ENCODE measurements at places on chromosomes 2 and 18. TPM values are rescaled to one million over a fixed set of nuclear protein-coding genes. Genes with fewer than 3 reads are reported as not detected.

DNA sequence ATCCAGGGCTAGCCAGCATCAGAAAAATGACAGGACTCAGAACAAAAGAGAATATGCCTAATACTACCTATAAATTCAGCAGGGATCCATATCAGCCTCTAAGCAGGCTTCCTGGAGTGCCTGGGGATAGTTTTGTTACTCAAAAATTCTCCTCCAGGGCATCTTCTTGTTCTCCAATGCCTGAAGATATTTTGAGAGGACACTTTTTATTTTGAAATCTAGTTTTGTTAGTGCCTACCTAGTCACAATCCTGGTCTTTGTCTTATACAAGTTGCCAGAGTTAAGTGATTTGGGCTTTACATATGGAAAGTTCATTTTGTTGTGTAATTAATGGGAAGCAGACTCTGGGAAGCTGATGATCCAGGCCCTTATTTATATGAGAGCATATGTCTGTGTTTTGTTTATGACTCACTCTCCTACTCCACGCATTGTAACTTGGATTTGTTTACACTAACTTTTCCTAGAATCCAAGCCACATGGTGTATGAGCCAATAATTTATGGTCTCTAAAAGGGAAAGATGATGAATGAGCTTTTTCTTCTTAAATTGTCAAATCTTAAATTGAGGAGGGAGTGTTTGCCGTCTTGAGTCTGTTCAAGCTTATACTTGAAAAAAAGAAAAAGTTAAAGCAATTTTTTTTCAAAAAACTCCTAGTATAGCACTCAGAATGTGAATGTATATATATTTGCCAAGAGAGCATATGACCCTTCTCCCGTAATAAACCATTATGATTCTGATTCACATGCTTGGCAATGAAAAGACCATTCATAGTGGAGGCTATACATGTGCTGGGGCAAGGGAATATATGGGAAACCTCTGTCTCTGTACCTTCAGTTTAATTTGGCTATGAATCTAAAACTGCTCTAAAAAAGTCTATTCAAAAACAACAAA, 370.3 kb downstream of the SETBP1 start:
- DNase-seq = no peak

DNA sequence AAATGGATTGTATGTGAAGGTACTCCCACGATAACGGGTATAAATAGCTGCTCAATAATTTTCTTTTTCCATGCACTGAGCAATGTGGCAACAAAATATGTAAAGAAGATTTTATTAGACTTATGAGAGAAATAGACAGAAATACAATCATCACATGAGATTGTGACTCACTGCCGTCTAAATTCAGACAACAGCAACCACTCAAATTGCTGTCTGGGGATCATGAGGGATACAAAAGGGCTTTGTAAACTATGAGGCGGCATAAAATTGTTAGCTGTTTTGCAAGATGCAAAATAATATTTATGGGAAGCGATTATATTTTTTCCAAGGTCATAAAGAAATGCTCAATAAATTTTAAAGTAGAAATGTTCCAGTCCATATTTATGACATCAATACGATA, 259.1 kb upstream of the AGAP1 start:
- DNase-seq = no peak

DNA sequence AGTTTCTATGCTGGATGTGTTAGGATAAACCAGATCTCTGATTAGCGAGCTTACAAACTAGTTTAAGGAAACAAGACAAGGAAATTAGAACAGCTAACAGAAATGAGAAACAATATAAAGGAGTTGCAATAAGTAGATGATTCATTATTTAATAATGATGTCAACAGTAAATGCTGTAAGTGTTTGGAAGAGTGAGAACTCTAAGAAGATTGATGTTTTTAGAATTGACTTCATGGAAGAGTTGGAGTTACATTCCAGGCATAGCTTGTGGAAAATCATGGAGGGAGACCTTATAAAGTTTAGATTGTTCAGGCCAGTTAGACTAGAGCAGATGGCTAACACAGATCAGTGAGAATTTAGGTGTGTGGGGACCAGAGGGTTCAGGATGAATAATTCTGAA, 32.6 kb downstream of the PPP1R1C start:
- DNase-seq = no peak

DNA sequence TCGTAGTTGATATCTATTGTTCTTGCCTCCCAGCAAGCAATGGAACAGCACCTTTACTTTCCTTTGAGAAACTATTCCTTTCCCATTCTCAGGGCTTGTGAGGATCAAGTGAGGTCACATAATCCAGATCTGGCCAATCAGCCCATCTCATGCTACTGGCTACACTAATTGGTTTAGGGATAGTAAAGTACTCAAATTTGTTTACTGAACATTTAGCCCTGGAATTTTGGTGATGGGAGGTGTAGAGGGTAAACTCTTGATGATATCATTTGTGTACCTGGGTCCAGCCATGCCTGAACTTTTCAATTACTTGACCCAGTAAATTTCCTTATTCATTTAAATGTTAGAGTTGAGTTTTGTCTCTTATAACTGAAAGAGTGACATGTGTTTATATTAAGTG, 195.8 kb upstream of the TNP1 start:
- DNase-seq = no peak

- no peak for DNase-seq
Observed at GRCh38 chr18:31261792-31262582, 56.0 kb upstream of the DSG1 start.

GRCh38 chr2:60569680-60570111, 16.2 kb upstream of the BCL11A start:
- no peak for DNase-seq

Gene YES1
- 35.1 TPM for total RNA-seq

Gene GPR39
- not detected for total RNA-seq

GRCh38 chr18:34783501-34783900, 73.4 kb downstream of the DTNA start:
- DNase-seq = no peak

GRCh38 chr2:205066081-205066480, 520.8 kb downstream of the PARD3B start:
- no peak for DNase-seq

DNA sequence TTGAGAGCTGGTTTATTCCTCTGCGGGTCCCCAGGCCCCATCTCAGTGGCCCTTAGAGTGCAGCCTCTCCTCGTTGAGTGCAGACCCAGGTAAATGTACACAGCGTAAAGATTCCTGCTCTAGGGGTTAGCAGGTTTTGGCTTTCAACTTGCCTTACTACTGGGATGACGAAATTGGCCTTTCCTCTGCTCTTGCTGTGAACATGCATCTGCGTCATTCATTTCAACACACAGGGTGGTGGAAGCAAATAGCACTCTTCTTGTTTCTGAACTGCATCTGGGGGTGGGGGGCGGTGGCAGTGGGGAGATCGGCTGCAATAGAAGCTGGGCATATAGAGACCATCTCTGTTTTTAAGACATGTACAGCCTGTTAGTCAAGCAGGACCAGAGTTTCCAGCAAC, 16.5 kb upstream of the SLC16A14 start:
- no peak for DNase-seq

Gene DES
- not detected for total RNA-seq

GRCh38 chr2:12071318-12071717, 324.9 kb downstream of the LPIN1 start:
- DNase-seq = no peak

DNA sequence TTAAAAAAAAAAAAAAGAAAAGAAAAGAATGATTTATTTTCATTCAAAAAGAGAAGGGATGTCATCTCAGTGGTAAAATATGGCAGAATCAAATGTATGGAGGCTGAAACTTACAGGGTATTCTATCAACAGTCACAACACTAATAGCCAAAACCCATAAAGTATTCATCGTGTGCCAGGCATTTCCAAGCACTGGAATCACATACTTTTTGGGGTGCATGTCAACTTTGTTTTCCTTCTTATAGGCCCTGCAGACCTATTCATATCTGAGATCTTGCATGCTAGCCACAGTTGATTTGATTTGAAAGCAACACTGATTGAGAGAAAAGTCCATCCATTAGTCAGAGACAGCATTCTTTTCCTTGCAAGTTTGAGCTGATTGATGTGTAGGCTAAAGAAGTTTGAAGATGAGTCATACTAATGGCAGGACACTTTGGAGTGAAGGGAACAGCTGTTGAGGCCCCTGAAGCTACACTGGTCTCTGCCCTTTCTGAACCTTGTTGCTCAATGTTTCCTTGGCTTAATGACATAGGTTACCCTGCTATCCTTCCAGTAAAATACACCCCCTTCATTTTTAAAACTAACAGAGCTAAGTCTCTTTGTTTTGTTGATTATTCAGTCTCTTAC, 22.0 kb downstream of the KATNAL2 start:
- no peak for DNase-seq
